HepG2 (cell line): ENCODE measurements at places on chromosomes 1 and 21. TPM values are rescaled to one million over a fixed set of nuclear protein-coding genes. Genes with fewer than 3 reads are reported as not detected.
A peak's percentile ranks its signal among the peaks of the same experiment; 100 is the strongest.

DNA sequence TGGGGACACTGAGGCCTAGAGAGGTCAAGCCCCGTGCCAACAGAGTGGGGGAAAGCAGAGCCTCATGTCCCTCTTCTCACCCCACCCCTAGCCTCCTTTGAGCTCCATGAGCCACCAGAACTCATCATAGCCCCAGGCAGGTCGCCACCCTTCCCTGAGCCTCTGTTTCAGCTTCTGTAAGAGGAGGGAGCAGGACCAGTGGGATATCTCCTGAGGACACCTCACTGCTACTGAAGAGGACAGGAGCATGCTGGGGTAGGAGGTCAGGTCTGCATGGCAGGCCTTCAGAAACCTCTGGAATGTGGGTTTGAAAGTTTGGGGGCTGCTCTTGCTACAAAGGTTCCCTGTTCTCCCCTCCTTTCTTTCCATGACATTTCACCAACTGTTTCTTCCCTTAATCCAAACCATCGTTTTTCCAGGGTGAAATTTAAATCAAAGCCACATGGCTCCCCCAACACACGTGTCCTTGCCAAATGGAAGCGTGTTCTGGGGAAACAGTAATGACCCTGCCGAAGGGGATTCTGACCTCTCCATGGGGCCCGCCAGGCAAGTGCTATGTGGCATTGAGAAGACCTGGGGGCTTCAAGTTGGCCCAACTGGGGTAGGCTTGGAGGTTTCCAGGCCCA, 88.1 kb upstream of the RUNX3 start:
- no peak for DNase-seq

GRCh38 chr1:18908911-18909771, 6.8 kb upstream of the ALDH4A1 start:
- DNase-seq = no peak

DNA sequence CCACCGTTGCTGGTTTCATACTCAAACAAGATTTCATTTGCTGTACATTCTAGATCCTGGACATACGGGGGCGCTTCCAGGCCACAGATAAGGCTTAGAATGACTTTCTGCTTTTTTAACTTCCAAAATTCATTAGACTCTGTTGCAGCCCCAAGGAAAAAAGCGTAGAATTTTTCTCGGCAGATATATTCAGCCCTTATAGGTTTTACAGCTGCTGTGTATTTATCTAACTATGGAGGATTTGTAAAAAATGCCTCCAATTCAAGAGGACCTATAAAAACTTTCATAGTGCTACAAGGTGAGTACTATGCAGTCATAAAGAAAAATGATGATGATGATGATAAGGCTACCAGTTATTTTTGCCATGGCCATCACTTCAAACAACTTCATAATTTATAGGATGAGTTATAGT, 51.6 kb downstream of the SLC30A10 start:
- peak; percentile 15 for DNase-seq

GRCh38 chr21:30042443-30042842, 102.6 kb upstream of the GRIK1 start:
- DNase-seq = no peak

GRCh38 chr21:43358940-43359822, 67.8 kb downstream of the SIK1 start:
- DNase-seq = no peak

- DNase-seq = no peak
These were observed 35.4 kb downstream of the PLPP3 start for GRCh38 chr1:56543783-56544612.

- DNase-seq = no peak
These were observed 88.8 kb upstream of the GPR52 start for GRCh38 chr1:174358786-174359453.

The ITLN2 gene
- polyA plus RNA-seq = not detected in 2 replicates
